ENCODE measurements at places on chromosomes 11 and 22.

DNA sequence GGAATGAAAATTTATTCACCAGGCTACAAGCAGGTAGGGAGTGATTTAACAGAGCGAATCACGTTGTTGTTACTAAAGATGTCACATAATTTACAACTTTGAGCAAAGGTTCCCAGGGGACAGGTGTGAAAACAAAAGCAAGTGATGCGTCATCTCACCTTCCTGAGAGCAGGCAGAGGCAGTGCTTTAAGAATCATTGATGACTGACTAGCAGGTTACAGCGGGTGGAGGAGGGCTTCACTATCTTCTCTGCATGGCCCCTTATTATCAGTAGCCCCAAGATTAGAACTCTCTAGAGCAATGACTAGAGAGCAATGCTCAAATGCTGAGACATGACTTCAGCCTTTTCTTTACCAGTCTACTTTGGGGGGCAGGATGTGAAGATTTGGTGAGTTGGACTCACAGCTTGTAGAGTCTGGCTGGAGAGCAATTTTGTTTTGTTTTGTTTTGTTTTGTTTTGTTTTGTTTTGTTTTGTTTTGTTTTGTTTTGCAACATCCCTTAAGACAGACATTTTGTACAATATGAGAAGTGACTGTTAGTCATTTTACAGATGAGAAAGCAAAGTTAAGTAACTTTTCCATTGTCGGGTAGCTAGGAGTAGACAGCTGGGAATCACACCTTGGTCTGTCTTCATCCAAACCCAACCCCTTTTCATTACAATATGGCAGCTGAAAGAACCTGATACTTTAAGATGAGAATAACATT, 84.8 kb downstream of the SLC1A2 start:
- DNase-seq: peak; percentile 47

GRCh38 chr22:20520093-20520511, 12.7 kb downstream of the MED15 start:
- no peak for DNase-seq

- DNase-seq: no peak
These were observed 167.3 kb upstream of the PGR start for GRCh38 chr11:101296896-101297295.

DNA sequence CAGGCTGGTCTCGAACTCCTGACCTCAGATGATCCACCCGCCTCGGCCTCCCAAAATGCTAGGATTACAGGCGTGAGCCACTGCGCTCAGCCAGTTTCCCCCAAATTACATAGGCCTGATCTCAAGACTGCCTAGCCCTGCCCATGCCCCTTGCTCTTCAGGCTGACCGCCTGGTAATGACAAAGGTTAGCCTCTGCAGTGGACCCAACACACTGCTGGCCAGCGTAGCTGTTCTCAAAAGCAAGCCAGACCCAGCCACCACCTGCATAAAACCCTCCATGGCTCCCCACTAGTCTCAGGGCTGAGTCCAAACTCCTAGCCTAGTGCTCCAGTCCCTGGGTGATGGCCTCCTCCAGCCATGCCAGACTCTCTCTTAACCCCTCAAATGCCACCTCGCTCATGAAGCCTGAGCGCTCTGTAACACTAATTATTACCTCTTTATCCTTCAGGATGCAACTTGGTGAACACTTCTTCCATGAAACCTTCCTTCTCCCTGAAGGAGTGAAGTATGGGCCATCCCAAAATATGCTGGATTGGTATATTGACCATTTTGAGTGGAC, 836 bp upstream of the RSPH14 start:
- no peak for DNase-seq

- DNase-seq: no peak
These were observed 74.4 kb downstream of the SLC36A4 start for GRCh38 chr11:93123351-93123898.

- no peak for DNase-seq
These were observed 28.0 kb upstream of the C11orf96 start for GRCh38 chr11:43914466-43914865.

DNA sequence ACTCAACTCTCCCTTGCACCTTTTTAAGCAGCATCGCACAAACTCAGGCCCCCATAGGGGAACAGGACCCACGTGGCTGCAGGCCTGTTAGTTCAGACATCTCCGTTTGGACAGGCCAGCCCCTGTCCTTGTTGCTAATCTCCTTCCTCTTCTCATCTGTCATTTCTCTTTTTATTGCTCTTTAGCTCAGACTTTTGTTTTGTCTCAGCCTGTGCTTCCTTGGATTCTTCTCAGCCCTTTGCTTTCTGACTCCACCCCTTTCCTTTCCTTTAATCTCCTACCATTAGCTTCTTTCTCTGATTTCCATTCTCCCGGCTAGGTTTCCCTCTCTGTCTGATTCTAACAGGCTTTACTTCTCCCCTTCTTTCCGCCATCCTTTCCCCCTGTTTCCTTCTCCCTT, 68.7 kb downstream of the SCN3B start:
- no peak for DNase-seq

GRCh38 chr11:18457450-18457849, 1.8 kb downstream of the LDHAL6A start:
- DNase-seq: no peak

- DNase-seq: no peak
These were observed 5.4 kb downstream of the CSRP3 start for GRCh38 chr11:19196432-19196831.

DNA sequence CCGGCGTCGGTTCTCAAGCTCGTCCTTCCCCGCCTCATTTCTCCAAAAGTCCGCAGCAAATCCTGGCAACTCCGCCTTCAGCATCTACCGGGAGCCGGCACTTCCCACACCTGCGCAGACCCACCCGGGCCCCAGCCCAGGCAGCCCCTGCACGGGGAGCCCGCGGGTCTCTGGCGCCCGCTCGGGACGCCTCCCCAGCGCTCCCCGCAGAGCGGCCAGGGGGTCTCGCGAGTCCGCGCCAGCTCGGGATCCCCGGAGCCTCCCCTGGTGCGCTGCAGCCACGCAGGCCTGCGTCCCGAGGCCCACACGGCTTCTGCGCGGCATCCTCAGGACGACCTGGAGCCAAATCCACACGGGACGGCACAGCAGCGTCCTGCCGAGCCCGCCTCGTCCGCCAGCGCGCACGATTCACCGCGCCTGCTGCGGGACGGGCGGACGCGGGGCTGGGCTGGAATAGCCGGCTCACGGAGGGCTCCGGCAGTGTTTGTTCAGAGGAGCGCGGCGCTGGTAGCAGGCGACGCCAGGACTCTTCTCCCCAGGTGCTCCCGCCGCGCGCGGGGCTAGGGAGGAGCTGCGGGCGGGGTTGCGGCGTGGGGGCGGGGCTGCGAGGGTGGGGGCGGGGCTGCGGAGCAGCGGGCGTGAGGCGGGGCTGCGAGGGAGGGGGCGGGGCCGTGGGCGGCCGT, 816 bp upstream of the PHRF1 start:
- DNase-seq: no peak

- no peak for DNase-seq
These were observed 54.0 kb downstream of the CCDC34 start for GRCh38 chr11:27309046-27309445.

GRCh38 chr11:42841556-42841955, 470.2 kb upstream of the API5 start:
- DNase-seq: no peak

DNA sequence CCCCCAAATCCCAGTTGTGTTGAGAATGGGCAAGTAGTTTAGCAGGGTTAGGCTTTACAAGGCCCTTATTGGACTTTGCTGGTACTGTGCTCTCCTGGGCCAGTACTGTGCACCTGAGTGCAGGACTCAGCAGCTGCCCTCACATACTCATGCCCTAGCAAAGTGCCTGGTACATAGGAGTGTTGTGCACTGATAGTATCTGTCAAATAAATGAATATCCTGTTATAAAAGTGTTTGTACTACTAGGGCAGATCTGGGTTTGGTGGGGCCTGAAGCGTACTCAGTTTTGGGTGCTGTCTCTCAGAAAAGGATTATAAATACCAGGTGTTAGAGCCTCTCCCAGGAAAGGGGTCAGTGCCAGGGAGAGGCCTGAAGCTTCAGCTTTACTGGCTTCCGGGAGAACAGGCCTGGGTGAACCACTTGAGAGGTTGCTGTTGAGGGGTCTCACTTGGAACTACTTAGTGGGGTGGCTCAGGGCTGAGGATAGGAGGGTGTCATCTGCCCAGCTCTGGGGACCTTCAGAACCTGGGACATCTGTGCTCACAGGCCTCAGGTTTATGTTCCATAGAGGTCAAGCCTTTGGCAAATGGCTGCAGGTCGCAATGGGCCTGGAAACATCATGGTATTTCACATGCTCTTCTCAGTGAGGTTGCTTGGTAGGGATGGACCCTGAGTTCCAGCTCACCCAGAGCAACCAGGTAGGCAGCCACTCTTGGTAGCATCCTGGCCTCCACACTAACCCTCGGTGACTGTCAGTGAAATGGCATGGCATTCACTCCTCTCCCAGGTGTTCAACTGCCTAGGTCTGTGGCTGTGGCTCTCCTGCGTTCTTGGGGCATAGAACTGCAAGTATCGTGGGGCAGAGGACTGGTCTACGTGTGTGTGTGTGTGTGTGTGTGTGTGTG, 106.1 kb downstream of the ZBTB16 start:
- no peak for DNase-seq

DNA sequence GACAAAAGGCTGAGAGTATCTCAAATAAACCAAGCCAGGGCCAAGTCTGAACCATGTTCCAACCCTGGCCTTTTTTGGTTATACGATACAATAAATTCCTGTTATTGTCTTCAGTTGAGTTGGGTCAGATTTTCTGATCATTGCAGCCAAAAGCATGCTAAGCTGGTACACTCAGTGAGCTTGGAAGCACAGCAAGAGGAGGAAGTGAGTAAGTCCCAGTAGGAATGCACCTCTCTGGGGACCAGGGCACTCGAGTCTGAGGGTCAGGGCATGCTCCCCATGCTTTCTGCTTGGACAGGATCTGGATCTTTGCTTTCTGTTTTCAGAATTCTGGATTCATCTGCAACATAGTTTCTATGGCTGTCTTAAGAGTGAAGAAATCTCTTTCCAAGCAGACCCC, 73.1 kb downstream of the TMPRSS5 start:
- no peak for DNase-seq

DNA sequence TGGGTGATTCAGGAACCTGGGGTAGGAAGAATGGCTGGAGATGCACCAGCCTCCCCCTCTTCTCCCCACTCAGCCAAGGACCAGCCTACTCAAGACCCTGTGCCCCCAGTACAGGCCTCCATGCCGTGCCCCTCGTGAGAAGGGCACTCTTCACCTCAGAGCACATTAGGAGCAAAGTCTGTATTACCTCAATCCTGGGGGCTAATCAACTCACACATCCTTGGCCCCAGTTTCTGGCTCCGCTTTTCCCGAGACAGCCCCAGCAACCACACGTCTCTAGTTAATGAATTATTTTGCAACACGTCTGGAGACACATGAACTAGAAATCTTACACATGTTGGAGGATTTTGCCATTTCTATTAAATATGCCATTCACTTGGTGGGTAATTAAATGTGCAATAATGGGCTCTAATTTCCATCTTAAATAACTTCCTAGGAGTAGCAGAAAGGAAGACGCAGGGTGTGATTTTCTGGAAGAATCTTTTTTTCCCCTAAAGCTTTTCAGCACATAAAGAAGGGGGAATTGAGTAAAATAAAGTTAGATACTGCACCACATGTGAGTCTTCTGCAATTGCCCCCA, 63.0 kb downstream of the TMPRSS5 start:
- no peak for DNase-seq

GRCh38 chr11:89205378-89205777, 27.7 kb downstream of the TYR start:
- DNase-seq: no peak

DNA sequence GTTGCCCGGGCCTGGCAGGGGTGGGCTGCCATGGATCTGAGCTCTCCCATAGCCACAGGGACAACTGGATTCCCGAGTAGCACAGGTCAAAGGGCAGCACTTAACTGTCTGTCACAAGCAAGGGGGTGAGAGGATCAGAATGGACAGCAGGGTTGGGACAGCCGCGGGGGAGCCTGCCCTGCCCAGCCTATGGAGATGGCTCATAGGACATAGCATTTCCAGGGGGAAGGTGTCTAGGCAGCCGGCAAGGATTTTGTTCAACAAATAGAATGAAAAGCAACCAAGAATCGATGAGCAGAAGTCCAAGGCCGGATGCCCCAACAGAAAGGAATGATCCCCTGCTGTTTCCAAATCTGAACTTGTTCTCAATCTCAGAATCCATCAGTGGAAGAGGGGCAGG, 92.9 kb downstream of the RPS6KA4 start:
- no peak for DNase-seq

GRCh38 chr11:2205981-2206690, 34.5 kb upstream of the TH start:
- DNase-seq: no peak

- no peak for DNase-seq
These were observed 343.2 kb downstream of the NTM start for GRCh38 chr11:131713529-131714134.

GRCh38 chr11:104968355-104968855, at the start of gene CASP4:
Gene CASP4 (minus strand): TSS chr11:104968574. CDS start chr11:104968525, 49 bp downstream.
- no peak for DNase-seq

DNA sequence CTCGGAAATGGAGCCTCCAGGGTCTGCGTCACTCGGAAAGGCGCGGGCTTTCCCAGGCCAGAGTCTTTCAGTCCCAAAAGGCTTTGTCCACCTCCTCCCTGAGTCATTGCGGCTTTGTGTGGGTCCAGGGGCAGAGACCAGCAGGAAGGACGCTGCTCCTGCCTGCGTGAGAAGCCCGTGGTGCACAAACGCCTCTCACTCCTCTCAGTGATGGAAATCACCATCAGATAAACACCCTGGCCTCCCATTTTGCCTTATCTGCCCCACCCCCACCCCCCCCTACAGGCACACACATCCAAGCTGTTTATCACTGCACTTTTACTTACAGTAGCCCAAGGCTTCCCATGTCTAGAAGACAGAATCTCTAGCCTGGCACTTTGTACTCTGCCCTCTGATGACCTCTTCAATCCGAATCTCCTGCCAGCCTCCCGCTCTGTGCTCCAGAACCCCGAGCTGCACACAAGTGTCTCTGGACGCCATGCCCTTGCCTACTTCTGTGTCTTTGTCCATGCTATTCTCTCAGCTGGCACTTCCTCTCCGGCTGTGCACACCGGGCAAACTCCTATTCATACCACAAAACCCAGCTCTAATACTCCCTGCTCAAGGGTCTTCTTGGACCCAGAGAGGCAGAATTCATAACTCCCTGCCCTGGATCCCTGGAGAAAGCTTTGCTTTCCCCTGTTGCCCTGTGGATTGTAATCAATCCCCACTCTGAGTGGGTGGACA, 954.6 kb downstream of the TBC1D22A start:
- no peak for DNase-seq

- no peak for DNase-seq
These were observed 132.9 kb downstream of the COMMD9 start for GRCh38 chr11:36156161-36156816.

DNA sequence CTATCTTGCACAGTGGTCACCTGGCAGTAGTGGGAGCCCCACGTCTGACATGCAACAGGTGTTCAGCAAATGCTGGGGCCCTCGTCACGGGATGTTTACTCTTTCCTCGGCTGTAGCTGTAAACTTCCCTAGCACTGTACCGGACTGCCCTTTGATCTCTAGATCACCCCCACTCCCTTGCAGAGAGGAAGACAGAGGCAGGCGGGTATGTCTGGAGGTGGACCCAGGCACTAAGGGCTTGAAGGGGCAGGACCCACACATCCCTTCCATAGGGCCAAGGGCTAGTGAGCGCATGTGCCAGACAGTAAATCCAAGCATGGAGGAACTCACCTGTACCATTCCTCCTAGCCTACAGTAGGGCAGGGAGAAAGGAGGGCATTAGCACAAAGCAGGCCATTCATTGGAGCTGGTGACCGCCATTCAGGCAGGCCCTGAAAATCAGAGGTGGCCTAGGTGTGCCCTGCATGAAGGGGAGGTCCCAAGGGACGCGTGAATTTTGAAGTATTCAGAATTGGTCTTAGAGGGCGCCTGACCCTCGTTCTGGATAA, 1.9 kb upstream of the SMTN start:
- DNase-seq: no peak

- no peak for DNase-seq
These were observed 2.5 kb upstream of the OR51B5 start for GRCh38 chr11:5345831-5346230.
